Stimulated activated naive CD4-positive, alpha-beta T cell treated with Interleukin-2 at 50 U/mL for 16 hours (primary cell): ENCODE measurements at places on chromosomes 2 and 18.

DNA sequence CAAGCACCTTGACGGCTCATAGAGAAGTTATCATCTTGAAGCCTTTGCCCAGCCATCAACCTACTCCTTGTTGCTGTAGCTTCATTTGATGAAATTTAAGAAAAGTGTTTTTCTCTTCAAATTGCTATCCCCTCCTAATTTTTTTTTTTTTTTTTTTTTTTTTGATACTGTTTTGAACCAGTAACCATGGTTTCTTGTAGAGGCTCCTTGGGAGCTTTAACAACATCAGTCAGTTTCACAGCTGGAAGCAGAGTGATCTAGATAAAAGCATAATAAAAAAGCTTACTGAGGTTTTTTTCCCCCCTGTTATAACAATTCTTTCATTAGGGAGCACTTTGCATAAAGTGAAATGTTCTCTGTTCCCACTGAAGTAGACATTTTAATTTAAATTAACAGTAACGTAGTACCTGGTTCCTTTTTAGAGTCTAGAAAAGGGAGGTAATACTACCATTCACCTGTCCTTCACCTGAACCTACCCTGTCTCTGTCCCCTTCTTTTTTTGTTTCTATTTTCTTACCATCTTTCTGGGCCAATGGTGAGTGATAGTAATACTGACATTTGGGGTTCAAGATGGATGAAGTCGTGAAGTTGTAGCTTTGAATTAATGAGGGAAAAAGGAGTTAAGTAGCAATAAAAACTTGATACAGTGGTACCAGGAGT is 101.5 kb downstream of the NCOA1 start:
- no peak for DNase-seq

DNA sequence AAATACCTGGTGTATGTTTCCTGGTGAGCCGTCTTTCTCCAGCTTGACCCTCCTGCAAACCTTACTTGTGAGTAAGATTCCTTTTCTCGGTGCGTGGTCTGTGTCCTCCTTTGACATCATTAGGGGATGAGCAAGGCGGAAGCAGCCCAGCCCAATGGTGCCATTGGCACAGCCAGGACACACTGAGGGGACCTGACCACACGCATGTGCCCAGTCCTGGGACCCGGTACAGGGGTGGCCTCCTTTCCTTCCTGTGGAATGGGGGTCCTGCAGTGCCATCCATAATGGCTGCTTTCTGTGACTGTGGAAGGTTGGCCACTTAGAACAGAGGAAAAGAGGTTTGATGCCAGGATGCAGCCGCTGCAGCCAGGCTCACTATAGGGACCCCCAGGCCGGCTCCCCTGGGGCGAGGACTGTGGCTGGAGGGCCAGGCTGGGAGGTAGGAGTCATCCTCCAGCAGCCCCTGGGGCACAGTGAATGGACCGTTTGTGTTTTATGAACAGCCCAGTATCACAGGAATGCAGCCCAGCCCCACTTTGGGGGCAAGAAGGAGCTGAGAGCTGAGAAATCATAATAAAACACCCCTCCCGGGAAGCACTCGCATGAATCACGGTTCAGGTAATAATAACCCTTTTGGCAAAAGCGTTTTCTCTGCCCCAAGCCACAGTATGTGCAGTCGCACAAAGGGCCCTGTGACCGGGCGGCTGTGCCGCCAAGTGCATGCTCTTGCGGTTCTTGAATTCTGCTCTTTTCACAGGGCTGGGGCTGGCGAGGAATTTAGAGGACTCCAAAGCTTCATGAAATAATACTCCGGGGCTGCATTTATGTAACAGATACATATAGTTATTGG is 73.2 kb downstream of the ASB1 start:
- DNase-seq, result no peak

DNA sequence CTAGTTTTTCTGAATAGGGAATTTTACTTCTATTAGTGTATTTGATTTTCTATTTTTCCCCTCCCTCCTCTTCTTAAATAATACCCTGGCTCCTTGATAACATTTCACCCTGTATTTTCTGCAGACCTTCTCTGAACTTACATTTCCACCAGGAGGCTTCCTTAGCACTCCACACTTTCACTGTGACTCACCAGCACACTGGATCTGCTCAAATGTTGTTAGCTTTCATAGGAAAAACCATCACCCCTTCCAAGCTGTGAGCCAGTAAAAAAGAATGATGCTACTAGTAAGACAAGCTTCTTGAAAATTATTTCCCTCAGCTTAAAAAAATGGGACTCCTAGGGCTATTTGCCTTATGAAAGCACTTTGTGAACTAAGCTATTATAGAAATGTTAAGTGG is 16.1 kb downstream of the SUPT7L start:
- no peak for DNase-seq

GRCh38 chr2:205712508-205712907 is 30.2 kb downstream of the NRP2 start:
- no peak for DNase-seq

GRCh38 chr2:29053223-29053622 is 21.1 kb downstream of the PCARE start:
- DNase-seq, result no peak

GRCh38 chr18:45386041-45386655 is 229.1 kb upstream of the SLC14A2 start:
- no peak for DNase-seq

DNA sequence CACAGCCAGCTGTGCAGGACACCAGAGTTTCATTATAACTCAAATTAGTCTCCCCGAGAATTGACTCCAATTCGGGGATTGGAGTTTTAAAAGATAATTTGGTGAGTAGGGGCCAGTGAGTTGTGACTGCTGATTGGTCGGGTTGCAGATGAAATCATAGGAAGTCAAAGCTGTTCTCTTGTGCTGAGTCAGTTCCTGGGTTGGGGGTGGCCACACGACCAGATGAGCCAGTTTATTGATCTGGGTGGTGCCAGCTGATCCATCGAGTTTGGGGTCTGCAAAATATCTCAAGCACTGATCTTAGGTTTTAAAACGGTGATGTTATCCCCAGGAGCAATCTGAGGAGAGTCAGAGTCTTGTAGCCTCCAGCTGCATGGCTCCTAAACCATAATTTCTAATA is 82.7 kb upstream of the SLC66A3 start:
- DNase-seq, result no peak
